Breast epithelium (tissue), 4 donors: ENCODE measurements at places on chromosomes 2 and 18. TPM values are rescaled to one million over a fixed set of nuclear protein-coding genes. Genes with fewer than 3 reads are reported as not detected.
A peak's percentile ranks its signal among the peaks of the same experiment; 100 is the strongest.

DNA sequence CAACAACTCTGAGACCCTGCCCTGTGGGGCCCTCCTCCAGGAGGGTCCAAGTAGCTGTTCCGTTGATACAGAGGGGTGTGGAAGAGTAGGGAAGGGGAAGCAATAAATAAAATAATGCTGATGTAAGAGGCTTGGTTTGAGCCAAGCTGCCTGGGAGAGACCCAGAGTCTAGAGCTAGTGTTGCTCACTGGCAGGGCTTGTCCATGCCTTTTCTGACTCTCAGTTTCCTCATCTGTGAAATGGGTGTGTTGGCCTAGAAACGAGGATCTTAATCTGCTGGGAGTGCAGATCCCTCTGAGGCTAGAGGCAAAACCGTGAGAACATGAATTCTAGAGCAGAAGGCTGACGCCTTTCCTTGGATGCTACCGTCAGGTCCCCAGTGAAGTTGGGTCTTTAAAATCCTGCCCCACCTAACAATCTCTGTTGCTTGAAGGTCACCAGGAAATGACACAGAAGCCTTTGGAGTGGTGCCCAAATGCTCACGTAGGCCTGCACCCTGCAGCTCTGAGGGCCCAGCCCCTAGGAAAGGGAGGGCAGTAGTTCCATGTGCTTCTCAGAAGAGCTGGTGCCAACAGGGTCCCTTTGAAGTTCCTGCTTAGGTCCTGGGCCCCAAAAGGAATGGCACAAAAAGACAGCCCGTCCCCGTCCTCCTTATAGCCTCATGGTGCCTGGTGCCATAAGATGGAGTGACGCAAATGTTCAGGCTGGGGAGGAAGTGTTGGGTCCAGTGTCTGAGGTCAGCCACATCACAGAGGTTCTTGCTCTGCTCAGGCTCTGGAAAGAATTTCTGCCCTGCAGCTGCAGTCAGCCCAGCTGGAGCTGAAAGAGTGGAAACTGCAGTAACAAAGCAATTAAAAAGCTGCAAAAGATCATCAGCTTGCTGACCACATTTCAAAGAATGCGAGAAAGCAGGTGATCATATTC is 73.2 kb upstream of the SMAD2 start:
- no peaks in the 10 kb centered on the region for H3K27me3 ChIP-seq
- no peaks in the 10 kb centered on the region for H3K4me1 ChIP-seq
- H3K36me3 ChIP-seq: no peaks in the 10 kb centered on the region
- H3K27ac ChIP-seq: peak overlapping the region; percentile 73

GRCh38 chr2:5453220-5454050 is 238.7 kb upstream of the SOX11 start:
- H3K4me1 ChIP-seq: no peaks in the 10 kb centered on the region
- no peak for DNase-seq
- H3K36me3 ChIP-seq: no peaks in the 10 kb centered on the region
- no peak overlapping the region for H3K4me3 ChIP-seq
- H3K27me3 ChIP-seq: no peaks in the 10 kb centered on the region

Gene C1GALT1C1L
- 2.9 TPM for total RNA-seq

Gene LRRTM1
- 0.15 TPM for total RNA-seq

DNA sequence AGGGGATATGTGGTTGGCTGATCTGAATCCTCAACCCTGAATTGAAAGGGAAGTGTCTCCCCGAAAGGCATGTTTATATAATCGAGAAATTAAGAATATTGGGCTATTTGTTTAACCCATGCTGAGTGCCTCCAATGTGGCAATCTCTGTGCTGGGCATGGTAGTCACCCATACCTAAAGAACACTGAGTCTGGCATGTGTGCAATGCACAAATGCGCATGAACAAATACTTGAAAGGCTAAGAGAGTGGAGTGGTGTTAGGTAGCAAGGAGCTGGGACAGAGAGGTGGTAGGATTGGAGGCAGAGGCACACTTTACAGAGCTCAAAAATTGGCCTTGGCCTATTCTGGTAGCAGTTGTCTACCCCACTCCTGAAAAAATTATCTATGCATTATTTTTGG is 645.1 kb upstream of the FAM98A start:
- no peaks in the 10 kb centered on the region for H3K36me3 ChIP-seq
- no peaks in the 10 kb centered on the region for H3K4me1 ChIP-seq
- no peak for DNase-seq
- H3K4me3 ChIP-seq: no peak overlapping the region
- no peaks in the 10 kb centered on the region for H3K27me3 ChIP-seq

GRCh38 chr2:15893689-15894480 is 46.5 kb upstream of the MYCN start:
- H3K4me3 ChIP-seq: no peak overlapping the region
- peak; percentile 53 for DNase-seq
- no peaks in the 10 kb centered on the region for H3K36me3 ChIP-seq
- H3K27me3 ChIP-seq: no peaks in the 10 kb centered on the region
